Myocyte (in vitro differentiated cells): ENCODE measurements at places on chromosomes 3 and 15. TPM values are rescaled to one million over a fixed set of nuclear protein-coding genes. Genes with fewer than 3 reads are reported as not detected.

DNA sequence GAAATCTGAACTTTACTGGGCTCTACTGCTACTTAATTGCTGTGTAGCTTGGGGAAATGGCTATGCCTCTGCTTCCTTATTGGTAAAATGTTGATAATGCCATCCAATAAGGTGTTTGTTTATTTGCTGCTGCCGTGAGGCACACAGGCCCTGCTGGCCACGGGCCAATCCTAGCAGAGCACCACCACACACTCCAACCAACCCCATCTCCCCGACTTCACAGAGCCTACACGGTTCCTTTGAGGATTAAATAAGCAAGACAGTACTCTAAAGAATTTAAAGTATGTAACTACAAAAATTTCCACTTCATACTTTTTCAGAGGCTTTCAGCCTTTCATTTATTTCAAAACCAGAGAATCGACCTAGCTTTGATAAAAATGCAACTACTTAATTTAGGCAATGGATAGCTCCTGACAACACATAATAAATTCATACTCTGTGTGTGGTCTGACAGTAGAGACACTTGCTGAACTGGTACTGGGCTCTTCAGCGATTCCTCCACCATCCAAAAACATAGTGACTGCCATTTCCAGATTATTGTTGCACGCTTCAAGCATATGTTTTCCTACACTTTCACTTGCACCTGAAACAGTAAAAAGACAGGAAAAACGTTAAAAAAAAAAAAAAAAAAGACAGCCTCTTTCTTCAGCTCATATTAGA is 25.3 kb downstream of the UBXN7 start:
- peak; percentile 66 for DNase-seq

Gene PLXND1
- total RNA-seq = 37.7 and 44.2 TPM in 2 replicates

GRCh38 chr3:85020828-85021227 is 62.0 kb downstream of the CADM2 start:
- DNase-seq = no peak

DNA sequence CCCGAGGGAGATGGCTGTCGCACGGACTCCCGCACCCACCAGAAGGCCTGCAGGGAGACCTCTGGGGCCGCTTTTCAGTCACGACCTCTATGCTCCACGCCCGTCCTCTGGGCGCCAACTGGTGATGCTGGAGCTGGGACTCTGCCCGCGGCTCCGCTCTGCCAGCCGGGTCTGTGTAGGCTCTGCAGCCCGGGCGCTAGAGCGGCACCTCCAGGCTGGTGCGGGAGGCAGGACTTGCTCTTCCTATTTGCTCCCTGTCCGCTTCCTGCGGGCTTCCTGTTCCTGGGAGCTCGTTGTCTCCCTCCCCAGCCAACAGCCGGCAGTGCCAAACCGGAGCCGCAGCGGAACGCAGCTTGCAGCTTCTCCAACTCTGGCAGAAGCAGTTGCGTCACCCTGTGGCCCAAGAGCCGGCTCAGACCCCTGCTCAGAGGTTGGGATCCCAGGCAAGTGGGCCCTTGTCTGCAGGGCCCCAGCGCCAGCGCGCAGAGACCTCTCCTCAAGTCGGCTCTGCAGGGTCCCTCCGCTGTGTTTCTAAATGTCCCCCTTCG is 285.9 kb downstream of the XXYLT1 start:
- DNase-seq = peak; percentile 51

Gene SUCLG2
- 47.4 and 52.1 TPM in 2 replicates for total RNA-seq
